ENCODE measurements at places on chromosomes 16 and 17.

DNA sequence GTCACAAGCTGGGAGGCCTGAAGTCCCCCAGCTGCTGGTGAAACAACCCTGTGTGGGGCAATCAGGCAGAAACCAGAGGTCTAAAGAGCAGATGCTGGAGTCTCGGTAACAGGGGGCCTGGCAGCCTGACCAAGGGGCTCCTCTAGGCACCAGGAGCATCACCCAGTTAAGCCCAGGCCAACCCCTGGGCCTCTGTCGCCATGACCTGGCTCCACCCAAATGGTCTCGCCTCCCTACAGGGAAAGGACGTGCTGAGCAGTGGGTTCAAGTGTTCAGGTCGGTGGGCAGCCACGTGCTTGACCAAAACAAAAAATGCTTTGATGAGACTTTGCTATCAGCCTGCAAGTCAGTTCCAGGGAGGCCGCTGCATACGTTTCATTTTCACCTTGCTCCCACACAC, 240.3 kb downstream of the ZNF423 start:
- no peak for DNase-seq

DNA sequence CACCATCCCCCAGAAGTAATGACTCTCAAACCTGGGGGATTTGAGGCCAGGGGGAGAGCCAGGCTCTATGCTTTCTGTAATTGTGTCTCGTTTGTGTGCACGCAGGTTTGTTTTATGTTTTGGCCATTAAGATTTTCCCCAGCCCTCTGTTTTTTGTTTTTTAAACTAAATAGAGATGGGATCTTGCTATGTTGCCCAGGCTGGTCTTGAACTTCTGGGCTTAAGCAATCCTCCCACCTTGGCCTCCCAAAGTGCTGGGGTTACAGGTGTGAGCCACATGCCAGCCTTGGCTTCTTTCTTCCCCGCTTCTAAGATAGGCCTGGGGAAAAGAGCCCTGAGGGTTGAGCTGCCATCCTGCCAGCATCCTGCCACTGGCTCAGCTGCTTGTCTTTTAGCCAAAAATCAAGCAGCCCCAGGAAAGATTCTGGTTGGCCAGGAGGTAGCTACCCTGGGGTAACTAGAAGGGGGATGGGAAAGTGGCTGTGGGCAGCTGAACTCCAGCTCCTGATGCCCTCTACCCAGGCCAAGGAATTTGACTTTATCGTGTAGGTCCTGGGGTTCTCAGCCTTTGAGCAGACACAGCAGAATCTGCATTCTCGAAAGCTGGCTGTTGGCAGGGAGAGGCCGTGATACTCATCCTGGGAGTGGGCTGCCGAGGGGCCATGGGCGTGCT, 18.4 kb downstream of the KDM8 start:
- no peak for DNase-seq

DNA sequence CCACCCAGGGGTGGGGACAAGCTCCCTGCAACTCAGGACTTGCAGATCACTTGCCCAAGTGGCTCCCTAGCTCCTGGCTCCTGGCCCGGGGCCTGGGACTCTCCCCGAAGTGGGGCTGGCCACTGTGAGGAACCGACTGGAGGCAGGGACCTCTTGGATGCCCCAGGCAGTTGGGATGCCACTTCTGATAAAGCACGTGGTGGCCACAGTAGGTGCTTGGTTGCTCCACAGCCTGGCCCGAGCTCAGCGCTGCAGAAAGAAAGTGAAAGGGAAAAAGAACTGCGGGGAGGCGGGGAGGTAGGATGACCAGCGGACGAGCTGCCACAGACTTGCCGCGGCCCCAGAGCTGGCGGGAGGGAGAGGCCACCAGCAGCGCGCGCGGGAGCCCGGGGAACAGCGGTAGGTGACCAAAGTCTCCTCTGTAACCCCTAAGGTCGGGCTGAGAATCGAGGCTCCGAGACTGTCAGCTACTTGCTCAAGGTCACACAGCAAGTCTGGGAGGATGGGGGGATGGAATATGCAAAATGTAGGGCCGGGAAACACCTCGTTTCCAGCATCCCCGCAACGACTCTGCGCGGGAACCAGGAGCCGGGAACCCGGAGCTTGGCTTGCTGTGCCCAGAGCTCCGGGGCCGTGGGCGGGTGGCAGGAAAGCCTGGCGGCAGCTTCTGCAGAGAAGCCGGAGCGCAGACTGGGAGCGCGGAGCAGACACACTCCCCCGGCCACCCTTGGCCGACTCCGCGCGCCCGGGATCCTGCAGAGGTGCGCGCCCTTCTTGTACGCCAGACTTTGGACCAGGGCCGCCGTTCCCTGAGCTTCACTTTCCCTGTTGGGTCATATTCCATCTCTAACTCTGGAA, 1.9 kb downstream of the CIITA start:
- no peak for DNase-seq

DNA sequence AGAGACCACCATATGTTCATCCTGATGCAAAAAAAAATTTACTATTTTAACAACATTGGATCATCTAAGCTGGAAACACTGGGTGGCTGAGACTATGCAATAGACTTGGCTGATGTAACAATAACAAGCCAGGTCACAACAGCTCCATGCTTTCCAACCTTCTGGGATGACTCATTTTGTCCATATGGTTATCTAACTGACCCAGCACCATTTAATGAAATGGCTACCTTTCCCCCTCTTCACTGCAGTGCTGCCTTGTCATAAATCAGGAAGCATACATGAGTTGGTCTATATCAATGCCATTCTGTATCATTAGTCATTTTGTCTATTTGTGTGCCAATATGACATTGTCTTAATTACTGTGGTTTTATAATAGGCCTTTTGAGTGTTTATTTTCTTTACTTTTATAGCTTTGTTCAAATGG, 217.6 kb upstream of the KCNJ16 start:
- DNase-seq = no peak

DNA sequence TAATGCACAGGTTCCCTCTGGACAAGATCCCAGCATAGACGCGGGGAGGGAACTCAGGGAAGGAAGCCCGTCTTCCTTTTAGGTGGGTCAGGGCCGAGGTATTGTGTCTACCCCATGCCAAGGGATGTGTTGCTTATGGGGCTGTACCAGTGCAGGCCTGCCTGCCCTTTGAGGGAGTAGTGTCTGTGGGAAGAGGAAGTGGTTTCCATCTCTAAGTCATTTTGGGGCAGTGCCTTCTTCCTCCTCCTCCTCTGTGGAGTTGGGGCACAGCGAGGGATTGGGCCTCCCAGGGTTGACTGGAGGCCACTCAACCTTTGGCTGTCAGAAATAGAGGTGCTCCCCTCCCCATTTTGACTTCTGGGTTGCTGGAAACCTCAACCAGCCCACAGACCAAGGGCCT, 26.5 kb downstream of the GJD3 start:
- DNase-seq = no peak

DNA sequence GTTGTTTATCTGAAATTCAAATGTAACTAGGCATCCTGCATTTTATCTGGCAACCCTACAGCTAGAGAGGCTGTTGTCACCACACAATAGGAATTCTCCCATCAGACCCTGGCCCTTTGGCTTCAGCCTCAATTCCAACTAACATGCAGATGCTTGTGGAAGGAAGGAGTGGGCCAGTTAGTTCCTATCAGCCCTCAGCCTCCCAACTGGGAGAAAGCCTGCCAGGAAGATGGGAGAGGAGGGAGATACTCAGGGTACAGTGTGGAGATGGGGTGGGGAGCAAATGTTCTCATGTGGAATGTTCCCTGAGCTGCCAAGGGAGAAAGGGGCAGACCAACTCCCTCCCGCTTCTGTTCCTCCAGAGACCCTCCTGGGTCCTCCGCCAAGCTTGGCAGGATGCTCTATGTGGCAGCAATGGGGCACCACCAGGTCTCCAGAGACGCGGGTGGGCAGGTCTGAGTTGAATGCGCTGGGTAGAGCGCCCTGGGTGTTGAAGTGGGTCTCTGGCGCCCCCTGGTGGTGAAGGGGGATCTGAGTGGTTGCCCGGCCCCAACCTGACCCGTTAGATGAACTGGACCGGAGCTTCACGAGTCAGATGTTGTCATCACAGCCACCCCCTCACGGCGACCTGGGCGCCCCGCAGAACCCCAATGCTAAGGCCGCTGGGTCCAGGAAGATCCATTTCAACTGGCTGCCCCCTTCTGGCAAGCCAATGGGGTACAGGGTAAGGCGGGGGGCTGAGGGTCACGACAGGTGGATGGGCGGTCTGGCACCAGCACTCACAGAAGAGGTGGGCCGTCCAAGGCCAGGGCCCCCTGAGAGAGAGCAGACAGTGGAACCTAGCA, 15.2 kb downstream of the GALK1 start:
- DNase-seq = no peak

DNA sequence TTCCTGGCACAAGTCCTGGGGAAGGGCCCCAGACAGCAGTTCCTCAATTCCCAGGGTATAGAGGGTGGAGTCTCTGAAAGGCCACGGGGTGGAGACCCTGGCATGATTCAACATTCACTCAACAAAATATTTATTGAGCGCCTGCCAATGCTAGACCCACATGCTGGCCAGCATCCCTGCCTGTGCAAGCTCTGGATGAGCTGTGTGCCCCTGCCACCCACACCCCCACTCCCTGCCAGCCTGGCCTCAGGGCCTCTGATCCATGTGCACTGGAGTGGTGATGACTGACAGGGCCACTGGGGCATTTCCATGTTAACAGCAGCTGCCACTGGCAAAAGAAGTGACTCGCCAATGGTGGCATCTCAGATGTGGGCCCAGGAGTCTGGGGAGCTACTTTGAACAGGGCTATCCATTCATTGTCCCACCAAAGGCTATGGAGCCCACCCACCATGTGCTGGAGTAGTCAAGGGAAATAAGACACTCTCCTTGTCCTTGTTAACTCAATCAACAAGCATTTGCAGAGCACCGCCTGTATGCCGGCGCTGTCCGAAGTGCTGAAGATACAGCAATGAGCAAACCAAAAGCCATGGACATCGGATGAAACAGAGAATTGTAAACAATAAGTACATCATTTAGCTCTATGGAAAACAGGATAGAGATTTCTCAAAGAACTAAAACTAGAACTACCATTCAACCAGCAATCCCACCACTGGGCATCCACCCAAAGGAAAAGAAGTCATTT, 3.0 kb upstream of the PRSS22 start:
- DNase-seq = no peak

DNA sequence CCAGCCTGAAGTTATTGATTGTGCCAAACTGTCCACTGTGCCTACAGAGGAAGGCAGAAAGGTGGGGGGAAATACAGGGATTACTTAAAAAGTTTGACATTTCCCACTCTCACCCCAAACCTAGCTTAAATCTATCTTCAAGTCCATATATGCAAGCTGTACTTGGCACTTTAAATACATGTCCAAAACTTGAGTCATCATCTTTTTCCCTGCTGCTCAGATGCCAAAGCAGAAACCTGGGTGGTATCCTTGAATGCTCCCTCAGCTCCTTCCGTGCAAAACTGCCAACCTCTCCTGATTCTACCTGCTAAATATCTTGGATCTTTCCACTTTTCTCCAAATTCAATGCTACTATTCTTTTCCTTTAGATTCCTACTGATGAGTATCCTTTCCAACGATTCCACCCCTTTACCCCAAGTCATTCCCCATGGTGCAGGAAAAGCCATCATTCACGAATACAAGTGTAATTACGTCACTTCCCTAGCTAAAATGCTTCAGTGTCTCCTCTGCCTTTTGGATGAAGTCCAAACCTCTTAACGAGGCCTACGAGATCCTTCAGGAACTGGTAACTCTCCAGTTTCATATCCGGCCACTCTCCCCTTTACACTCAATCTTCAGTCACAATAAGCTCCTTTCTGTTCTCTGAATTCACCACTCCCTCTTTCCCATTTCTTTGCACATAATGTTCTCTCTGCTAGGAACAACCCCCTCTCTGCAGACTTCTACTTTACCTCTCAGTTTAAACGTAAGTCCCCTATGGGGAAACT, 9.3 kb downstream of the BECN1 start:
- DNase-seq = no peak

DNA sequence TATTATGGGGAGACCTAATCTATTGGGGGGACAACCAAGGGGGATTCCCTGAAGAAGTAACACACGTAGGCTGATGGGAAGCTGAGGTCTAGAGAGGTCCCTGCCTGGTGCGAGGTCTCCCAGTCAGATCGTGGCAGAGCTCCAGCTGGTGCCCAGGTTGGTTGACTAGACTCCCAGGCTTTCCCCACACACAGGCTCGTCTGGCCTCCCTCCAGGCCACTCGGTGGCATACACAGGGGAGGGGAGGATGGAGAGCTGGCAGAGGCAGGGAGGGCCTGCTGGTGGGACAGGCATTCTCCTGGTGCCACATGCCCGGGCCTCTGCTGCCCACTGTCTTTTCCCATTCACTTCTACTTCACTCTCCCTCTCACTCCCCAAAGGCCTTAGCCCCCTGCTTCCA, 8.5 kb upstream of the SOCS3 start:
- no peak for DNase-seq

DNA sequence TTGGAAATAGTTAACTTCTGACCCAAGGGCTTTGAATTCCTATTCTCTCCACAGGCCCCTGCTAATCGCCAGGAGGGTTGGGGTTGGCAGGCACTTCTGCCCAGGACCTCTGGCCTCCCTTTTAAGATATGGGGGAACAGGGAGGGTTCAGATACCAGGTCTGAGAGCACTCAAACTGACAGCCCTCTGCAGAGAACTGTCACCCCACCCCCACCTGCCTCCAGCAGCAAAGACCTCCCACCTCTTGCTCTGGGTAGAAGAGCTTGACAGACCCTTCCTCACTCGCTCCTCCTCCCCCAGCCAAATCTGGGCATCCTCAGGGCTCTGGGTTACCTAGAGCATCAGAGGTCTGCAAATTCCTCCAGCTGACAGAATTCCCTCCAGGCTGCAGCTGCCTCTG, 11.6 kb downstream of the CDH3 start:
- DNase-seq = no peak

DNA sequence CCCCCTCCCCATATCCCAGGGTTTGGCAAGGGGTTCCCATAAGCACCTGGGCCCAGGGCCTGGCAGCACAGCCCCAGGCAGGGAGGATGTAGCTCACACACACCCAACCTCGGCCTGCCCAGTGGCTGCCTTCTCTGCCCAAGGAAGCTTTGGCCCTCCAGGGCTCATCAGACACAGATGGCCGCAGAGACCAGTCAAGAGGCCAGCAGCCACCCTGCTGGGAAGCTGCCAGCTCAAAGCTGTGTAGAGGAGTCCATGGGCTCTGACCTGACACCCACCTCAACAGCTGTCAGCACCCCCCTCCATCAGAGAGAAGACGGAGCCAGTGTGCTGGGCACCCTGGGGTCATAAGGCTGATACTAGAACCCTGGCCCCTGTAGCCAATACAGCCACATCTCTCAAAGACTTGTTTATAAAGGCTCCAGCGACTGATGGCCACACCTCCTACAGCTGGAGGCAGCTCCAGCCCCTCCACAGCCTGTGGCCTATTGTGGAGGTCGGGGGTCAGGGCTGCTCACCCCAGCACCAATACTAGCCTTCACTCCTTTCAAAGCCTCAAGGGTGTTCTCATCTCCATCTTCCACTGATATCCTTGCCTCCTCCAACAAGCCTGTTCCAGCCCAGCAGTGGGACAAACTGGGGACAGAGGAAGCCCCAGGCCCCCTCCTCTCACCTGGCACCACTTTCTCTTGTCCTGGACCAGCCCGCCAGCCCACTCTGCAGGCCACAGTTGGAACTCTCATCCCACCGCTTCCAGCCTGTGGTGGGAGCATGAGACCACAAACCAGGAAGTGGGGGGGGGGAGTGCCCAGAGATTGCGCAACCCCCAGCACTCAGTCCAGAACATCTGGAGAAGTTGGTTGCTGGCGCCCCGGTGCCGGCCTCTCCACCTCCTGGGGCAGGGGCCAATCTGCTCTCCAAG, 2.2 kb upstream of the MPG start:
- DNase-seq = no peak
